ENCODE measurements at places on chromosomes 16 and 17. TPM values are rescaled to one million over a fixed set of nuclear protein-coding genes. Genes with fewer than 3 reads are reported as not detected.

GRCh38 chr17:8140065-8141029, 11.9 kb downstream of the PER1 start:
- DNase-seq, result no peak

DNA sequence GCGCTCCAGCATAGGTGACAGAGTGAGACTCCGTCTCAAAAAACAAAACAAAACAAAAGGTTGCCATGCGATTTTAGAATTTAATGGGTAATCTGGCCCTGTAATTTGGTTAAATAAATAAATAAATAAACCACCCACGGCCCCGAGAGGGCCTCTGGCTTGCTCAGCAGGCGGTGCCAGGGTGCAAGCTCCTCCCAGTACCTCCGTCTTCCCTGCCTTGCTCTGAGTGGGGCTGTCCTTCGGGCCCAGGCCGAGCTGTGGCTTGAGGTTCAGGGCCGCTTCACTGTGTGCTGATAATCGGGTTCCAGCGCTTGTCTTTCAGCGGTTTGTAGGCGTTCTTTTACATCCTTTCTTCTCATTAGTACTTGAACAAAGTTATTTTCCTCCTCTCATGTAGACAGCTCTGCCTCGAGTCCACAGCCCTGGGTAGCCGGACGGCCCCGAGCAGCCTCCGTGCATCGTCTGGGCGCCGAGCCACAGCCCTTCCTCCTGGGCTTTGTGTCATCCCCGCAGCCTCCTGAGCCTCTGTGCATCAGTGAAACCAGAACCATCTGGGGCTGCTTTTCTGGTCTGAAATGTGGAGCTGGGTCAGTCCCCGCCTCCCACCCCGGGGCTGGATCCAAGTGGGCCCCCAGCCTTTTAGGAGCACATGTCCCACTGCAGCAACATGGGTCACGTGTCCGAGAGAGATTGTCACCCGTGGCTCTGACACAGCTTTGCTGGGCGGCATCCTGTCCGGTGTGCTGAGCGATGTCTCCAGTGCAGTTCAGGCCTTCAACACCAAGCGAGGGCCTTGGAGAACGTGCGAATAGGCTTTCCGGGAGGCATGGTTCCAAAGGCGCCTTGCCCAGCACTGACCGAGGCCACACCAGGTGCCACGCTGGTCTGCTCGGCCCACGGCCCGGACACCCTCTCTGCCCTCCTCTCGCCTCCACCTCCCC, 157.4 kb upstream of the CHMP6 start:
- DNase-seq, result no peak

DNA sequence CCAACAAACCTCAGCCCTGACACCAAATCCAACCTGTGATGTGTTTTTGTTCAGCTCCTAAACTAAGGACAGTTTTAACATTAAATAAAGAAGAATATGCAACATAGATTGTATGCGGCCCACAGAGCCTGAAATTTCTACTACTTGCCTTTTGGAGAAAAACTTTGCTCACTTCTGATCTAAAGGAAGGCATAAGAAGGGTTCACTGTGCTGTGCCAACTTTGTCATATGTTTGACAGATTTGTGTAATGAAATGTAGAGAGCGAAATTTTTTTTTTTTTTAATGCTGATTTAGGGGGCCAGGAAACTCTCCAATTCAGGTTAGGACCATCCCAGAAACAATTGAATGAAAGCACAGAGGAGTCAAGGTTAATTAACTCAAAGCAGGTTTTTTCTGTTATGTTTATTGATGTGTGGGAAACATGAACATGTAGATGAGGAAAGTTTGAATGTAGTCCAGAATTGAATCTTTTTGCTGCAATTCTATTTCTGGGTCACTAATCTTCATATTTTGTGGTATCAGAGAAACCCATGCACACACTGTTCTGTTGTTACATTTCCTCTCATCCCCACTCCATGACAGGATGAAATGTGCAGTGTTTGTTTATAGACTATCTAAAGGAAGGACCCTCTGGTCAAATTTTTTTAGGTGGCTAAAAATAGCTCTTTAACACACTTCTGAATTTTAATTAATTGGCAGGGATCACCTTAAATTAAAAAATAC, 71.5 kb downstream of the TAOK1 start:
- no peak for DNase-seq

The IL4R gene
- polyA plus RNA-seq, result 16.9 TPM

DNA sequence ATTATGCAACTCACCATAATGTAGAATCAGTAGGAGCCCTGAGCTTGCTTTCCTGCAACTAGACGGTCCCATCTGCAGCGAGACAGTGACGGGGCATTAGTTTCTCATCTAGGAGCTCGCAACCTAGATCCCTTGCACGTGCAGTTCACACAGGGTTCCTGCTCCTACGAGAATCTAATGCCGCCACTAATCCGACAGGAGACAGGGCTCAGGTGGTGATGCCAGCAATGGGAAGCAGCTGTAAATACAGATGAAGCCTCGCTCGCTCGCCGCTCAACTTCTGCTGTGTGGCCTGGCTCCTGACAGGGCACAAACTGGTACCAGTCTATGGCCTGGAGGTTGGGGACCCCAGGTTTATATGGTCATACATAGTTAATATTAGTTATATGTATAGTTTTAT, 394.5 kb downstream of the NPIPA8 start:
- no peak for DNase-seq

The ATP6V0D1 gene
- polyA plus RNA-seq, result 103 TPM

GRCh38 chr17:10417431-10417830, 4.3 kb downstream of the MYH8 start:
- DNase-seq, result no peak

- DNase-seq, result no peak
Measured at GRCh38 chr17:39144416-39144840, 7.0 kb downstream of the PLXDC1 start.

DNA sequence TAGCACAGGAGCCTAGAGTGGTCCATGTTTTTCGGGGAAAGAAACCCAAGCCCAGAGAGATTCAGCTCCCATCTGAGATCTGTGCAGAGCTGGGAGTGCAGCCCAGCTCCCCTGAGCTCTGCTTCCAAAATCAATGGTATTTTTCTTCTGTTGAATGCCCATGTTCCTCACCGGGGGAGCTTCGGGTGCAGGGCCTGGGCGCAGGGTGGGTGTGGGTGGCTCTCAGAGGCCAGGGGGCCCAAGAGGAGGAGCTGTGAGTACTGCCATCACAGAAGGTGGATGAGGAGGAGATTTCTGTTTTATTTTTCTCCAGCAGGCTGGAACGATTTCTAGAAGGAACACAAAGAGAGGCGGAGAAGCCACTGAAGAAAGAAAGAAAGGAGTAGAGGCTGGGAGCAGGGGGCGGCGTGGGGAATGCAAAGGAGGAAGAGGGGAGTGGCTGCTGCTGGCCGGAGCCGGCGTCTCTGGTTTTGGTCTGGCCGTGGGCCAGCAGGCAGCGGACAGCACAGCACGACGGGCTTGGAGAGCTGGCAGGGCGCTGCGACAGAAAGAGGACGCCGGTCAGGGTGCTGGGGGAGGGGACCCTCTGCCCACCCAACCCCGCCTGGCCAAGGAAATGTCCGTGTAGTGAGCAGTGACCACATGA, 76.2 kb upstream of the KSR1 start:
- DNase-seq, result no peak

DNA sequence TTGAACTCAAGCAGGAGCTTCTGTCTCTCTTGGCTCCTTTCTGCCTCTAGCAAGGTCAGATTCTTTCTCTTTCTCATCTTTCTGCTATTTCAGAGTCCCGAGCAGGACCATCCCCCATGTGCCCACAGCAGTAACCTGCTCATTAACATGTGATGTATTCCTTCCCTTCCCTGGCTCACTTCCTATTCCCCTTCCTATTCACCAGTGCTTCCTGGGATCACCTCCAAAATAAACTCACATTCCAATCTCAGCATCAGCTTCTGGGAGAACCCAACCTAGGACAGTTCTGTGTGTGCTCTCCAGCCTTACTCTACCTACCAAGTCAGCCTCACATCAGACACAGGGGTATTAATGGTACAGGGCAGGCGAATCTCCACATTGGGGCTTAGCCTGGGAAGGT, 546.4 kb upstream of the SALL1 start:
- no peak for DNase-seq

All from A549 (cell line).